ENCODE measurements at places on chromosomes 4 and X. TPM values are rescaled to one million over a fixed set of nuclear protein-coding genes. Genes with fewer than 3 reads are reported as not detected.

The PITX2 gene
- not detected for polyA plus RNA-seq

The CPE gene
- 287 TPM for polyA plus RNA-seq

The PDE5A gene
- 74.7 TPM for polyA plus RNA-seq

The SLC16A2 gene
- 1.6 TPM for polyA plus RNA-seq

The SSX2 gene
- polyA plus RNA-seq = not detected

The FAT4 gene
- 0.88 TPM for polyA plus RNA-seq

The ALB gene
- polyA plus RNA-seq = 0.84 TPM

The DACH2 gene
- polyA plus RNA-seq = not detected

The DDX53 gene
- not detected for polyA plus RNA-seq

The CTAG2 gene
- 11.0 TPM for polyA plus RNA-seq

The TCEAL6 gene
- 2.3 TPM for polyA plus RNA-seq

The FREM3 gene
- polyA plus RNA-seq = not detected

The OCRL gene
- 10.6 TPM for polyA plus RNA-seq

The ADH1A gene
- 0.67 TPM for polyA plus RNA-seq

The WNK3 gene
- polyA plus RNA-seq = under 0.01 TPM

The MAGEC3 gene
- 4.8 TPM for polyA plus RNA-seq

The GABRB1 gene
- not detected for polyA plus RNA-seq

Measured in aorta (tissue), 5 donors.